ENCODE measurements at places on chromosomes 5 and 9.

GRCh38 chr5:50441493-50441955 is 436 bp upstream of the EMB start:
- DNase-seq: no peak

DNA sequence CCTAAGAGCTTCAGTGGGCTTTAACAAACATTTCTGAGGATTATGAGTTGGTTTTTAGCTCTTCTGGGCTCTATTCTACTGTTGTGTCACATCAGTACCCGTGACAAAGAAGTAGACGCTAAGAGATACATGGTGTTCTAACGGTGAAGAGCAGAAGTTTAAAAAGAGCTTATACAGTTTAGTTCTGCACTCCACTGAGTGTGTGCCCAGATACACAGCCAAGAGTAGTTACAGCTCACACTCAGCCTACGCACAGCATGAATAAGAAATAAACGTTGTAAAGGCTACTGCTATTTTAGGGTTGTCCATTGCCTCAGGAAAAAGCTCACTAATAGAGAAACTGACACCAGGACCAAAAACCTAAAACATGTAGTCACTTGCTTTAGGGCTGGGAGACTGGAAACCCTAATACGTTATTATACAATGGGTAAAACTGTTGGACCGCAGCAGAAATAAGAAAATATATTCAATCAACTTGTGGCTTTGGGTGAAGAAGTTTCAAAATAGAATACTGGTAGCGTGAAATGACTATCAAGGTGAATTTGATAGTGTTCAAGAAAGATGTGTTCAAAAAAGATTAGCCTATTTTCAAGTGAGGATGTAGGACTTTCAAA is 34.7 kb downstream of the PSIP1 start:
- DNase-seq: no peak

DNA sequence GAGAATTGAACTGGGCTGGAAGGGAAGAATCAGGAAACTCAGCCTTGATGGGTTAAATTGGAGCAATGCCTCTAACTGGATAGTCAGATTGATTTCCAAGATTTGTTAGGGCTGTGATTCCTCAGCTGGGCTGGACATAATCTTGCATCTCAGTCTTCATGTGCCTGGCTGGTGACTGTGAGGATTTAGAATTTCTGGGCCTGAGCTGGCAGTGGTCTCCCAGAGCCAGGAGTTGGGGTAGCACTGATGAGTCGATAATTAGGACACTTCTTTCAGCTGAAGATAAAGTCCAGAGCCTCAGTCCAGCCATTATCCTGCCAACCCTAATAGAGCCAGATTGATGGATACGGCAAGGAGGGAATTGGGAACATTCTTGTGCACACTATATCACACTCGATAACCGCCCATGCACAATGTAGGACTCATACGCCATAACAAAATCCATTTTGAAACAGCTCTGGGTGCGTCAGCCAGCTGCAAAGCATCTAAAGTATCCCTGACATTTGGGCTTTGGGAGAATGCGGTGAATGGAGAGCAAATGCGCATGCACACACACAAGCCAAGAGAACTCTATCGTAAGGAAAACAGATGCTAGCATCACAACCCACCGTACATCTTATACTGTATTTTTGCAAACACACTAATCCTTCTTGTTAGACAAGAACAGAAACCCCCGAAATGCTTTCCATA is 405.1 kb upstream of the KLF4 start:
- no peak for DNase-seq

DNA sequence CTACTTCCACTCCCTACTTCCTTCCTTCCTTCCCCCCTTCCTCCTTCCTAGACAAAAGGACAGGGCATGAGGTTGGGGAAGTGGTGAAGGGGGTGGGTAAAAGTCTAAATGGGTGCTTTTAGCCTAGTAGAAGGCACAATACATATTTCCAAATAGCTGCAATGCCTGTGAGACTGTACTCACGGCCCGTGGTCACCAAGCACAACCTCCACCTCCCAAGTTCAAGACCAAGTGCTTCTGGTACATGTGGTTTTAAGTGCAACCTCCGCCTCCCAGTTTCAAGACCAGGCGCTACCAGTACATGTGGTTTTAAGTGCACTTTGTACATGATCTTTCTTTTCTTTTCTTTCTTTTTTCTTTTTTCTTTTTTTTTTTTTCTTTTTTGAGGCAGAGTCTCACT is 14.5 kb upstream of the NTNG2 start:
- peak; percentile 53 for DNase-seq

GRCh38 chr9:114988962-114989599 is 58.7 kb upstream of the TNFSF8 start:
- peak; percentile 79 for DNase-seq

- DNase-seq: no peak
These were observed 49.5 kb upstream of the BRINP1 start for GRCh38 chr9:119418721-119419120.

DNA sequence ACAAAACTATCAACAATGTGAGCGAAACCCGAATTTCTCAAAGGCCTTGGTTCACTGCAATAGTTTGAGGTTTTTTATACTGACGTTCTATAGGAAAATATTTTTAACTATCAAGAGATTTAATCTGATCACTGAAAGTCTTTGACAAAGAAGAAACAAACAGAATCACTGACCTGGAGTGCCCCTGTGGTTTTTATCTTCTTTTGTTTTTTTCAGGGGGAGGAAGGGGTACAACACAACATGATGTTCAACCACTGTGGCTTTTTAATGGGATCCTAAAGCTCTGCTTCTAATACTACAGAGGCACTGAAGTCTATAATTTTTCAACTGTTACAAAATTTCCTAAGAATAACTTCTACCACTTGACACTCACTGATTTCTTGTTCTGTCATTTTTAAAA is 185.9 kb downstream of the AP3B1 start:
- DNase-seq: no peak

- no peak for DNase-seq
These were observed 15.7 kb upstream of the C5orf34 start for GRCh38 chr5:43530648-43531047.

DNA sequence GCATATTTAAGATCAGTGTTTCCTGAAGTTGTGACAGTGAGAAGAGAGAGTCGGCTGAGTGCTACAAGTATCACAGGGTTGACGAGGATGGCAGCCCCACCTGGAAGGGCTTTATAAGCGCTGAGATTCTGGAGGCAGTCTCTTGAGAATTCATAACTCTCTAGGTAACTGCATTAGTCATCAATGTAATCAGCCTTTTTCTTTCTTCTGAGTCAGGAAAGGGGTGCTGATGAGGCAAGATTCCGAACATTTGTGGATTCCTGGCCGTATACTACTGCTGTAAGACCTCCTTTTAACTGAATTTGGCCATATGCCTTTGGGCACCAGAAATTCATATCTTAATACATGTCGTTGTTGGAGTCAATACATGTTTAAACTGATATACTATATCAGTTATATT is 6.6 kb upstream of the RNF20 start:
- no peak for DNase-seq

- no peak for DNase-seq
These were observed 161.2 kb downstream of the MPDZ start for GRCh38 chr9:13118313-13118712.

DNA sequence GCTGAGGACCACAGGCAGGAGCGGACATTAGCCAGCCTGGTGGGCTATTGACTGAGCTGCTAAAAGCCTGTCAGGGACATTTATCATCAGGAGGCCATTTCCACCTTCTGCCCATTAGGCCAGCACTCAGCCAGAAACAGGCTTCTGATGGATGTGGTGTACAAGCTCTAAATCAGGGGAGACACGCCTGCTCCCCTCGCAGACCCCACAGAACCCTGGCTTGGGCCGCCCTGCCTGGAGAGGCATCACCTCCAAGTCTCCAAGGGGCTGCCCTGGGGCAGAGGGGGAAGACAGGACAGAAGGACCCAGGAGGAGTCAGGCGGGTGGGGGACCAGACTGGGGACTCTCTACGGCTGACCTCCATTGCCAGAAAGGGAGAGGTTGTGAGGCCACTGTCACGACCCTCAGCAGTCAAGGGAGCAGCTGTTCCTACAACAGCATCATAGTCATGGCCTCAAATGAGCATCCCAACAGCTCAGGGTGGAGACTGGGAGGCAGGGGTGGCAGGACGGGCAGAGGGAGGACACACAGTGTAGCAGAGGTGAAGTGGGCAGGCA is 24.0 kb upstream of the TRIM14 start:
- DNase-seq: no peak

- DNase-seq: no peak
These were observed 25.8 kb upstream of the MED10 start for GRCh38 chr5:6404129-6404528.

DNA sequence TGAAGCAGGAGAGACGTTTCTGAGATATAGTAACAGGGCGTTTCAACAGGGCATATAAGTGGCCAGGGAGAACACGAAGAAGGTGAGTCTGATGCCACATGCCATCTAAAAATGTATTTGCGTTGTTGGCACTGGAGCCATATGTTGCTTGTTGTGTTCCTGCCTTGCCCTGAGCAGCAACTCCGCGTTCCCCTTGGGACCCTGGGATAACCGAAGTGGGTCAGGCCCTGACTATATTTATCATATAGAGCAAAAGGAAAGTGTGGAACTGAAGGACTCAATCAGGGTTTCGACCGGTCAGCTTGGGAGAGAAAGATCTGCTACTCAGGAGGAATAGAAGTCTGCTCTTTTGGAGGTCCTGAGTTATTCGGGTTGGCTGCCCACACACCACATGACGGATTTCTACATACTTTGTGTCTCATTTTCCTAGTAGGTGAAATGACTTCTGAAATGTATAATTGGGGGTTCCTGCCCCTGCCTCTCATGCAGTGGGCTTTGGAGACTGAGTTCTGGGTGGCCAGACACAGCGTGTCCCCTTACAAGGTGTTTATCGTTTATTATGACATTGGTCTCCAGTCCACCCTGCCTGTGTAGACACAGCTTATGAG is 3.0 kb downstream of the STC2 start:
- no peak for DNase-seq

DNA sequence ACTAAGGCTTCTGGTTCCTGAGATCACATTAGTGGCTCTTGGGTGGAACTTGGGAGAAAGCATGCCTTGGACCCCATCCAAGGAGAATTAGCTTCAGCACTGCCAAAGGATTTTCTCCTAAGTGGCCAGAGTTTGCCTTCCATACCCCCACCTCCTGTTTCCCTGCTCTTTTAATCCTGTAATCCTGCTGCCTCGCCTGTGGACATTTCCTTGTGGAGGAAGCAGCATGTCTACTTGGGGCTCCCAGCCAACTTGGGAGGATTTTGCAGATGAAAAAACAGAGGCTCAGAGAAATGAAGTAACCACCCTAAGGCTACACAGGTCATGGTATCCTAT is 1.6 kb downstream of the ARSI start:
- DNase-seq: no peak

DNA sequence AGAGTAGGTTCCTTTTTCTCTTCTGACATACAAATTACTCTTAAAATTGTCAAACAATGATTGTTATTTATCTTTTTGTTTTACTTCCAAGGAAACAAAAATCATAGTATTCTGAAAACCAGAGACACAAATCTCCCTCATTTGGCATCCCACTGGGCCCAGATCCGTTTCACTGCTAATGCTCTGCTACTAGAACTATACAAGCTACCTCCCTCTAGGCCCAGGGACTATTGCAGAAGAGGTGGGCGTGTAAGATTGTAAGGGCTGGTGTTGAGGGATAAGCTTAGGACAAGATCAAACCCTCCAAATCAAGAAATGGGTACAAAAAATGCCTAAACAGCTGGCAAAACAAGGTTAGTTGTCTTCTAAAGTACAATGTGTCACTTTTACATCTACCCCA is 928.9 kb upstream of the CDH10 start:
- DNase-seq: no peak
